ENCODE measurements at places on chromosomes 13 and 19.

GRCh38 chr13:52847682-52848432, 583 bp downstream of the PCDH8 start:
- no peak for DNase-seq

DNA sequence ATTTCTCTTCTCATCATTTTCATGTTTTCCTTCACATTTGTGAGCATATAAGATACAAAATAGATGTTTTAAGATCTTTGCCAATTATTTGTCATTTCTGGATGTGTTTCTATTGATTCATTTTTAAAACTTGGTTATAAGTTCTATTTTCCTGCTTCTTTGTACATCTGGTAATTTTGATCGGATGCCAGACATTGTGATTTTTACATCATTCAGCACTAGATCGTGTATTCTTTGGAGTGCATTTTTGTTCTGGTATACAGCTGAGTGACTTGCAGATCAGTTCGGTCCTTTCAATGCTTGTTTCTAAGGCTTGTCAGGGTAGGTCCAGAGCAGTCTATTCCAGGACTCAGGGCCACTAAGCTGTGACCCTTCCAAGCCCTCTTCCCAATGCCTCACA, 198.2 kb downstream of the KLF12 start:
- no peak for DNase-seq

DNA sequence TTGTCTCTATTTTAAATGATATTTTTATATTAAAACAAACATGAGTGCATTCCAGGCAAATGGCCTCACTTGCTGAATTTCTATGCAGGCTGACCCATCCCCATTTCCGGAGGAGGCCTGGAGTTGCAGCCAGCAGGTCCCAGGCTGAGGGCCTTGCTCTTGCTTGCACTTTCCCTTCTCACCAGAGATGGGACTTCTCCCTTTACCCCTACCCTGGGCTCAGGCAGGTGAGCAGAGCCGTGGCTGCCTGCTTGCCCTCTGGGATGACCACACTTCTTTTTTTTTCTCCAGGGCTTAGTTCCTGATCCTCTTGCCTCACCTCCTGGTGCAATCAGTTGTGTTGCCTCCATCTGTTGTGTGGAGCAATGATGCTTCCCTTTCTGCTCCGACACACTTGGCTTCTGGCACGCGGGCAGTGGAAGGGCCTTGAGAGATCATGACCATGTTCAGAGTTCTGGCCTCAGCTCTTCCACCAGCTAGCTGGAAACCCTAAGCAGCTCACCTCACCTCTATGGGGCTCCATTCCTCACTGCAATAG, 11.1 kb upstream of the OLFM4 start:
- no peak for DNase-seq

GRCh38 chr13:51451467-51452360, 1.1 kb downstream of the INTS6 start:
- DNase-seq: peak; percentile 83

DNA sequence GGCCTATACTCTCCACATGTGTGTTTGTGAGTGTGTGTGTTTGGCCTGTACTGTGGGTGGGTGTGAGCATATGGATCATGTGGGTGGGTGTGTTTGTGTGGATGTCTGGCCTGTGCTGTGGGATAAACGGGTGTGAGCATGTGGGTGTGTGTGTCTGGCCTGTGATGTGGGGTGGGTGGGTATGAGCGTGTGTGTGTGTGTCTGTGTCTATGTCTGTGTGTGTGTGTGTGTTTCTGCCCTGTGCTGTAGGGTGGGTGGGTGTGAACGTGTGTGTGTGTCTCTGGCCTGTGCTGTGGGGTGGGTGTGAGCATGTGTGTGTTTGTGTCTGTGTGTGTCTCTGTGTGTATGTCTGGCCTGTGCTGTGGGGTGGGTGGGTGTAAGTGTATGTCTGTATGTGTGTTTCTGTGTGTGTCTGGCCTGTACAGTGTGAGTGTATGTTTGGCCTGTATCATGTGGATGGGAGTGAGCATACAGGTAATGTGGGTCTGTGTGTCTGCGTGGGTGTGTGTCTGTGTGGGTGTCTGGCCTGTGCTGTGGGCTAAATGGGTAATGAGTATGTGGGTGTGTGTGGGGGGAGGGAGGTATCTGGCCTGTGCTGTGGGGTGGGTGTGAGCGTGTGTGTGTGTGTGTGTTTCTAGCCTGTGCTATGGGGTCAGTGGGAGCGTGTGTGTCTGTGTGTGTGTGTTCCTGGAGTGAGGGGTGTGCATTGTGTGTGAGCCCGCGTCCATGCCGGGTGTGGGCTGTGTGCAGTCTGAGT, 20.8 kb upstream of the KCTD15 start:
- DNase-seq: no peak

GRCh38 chr19:39546599-39546998, 6.6 kb upstream of the EID2 start:
- DNase-seq: no peak

- DNase-seq: no peak
Measured at GRCh38 chr19:16587833-16588823, 15.9 kb upstream of the SLC35E1 start.

DNA sequence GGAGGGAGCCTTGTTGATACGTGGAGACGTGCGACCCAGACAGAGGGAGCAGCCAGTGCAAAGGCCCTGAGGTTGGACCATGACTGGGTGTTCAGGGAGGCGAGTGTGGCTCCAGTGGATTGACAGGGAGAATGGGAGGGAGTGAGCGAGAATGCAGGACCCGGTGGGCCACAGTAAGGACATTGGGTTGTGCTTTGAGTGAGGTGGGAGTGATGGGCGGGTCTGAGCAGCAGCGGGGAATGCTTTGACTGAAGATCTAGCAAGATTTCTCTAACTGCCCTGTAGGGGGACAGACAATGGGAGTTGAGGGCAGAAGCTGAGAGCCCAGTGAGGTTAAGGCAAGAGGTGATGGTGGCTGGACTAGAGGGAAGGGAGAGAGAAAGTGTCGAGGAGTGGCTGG, 7.7 kb upstream of the NANOS2 start:
- no peak for DNase-seq

- no peak for DNase-seq
Measured at GRCh38 chr19:48405850-48406249, 12.4 kb downstream of the GRIN2D start.

- DNase-seq: peak; percentile 53
Measured at GRCh38 chr13:109785141-109785891, 1.1 kb downstream of the IRS2 start.

GRCh38 chr19:40507892-40508291, 41.1 kb downstream of the SPTBN4 start:
- DNase-seq: no peak

GRCh38 chr19:591099-591958, 1.6 kb downstream of the HCN2 start:
- no peak for DNase-seq

DNA sequence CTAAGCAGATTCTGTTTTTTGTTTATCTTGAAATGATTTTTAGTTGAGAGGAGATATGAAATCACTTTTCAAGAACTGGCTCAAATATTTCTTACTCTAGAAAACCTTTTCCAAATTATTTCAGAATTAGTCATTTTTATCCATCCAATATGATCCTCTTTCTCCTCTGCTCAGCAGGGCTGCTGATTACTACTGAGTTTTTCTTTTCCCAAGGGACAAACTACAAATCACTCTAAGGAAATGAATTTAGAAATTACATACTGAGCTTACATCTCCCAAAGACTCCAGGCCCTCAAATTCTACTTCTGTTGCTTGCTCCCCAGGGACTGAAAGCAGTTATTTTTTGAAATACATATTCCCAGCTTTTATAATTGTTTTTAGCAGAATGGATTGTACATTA, 87.4 kb upstream of the UFM1 start:
- peak; percentile 88 for DNase-seq

- no peak for DNase-seq
Measured at GRCh38 chr13:41494202-41494601, 36.9 kb downstream of the RGCC start.

DNA sequence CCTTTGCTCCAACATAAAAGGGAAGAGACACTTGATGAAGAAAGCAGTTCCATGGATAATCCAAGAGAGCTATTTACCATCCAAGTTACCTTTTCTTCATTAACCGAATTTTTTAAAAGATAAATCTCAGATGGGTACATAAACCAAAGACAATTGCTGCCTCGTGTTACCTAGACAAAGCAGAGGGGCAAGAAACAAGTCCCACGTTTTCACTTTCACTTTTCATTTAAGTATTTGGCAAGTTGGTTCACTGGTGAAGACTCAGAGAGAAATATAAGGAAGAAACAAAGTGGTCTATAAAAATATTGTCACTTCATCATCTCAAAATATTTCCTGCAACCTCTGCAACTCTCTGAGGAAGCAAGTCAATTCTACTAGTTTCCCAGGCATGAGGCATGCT, 446.1 kb downstream of the FGF14 start:
- no peak for DNase-seq

DNA sequence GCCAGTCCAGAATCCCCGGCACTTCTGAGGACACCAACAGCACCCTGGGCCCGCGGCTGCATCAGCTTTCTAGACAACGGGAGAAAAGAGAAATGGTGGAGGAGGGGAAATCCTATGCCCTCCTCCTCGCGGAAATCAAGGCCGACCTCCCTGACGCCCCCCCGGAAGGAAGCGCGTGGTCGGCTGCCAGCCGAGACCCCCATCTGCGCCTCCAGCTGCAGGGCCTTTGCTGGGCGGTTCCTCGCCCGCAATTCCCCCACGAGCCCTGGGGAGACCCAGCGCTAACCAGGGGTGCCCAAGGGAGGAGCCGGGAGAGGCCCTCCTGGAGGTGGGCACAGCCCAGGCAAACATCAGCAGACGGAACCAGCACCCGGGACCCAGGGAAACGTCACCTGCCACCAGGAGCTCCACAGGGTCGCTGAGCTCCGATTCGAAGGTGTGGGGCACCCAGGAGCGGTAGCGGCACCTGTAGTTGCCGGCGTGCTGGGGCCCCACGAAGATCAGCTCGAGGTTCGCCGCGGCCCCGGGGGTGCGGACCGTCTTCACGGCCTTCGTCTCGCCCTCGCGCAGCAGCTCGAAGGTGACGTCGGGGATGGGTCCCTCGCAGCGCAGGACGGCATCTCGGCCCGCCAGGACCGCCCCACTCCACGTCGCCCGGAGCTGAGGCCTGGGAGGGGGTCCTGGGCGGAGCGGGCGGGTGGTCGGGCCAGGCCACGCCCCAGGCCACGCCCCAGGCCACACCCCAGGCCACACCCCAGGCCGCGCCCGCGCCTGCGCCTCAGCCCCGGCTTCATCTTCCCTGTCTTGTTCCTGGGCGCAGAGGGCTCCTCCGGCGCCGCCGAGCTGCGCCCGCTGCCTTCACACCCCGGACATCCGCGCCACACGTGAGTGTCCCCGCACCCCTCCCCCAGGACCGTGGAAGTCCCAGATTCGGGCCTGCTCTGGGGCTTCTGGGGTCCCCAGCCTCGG, 6.0 kb downstream of the A1BG start:
- DNase-seq: peak; percentile 82

DNA sequence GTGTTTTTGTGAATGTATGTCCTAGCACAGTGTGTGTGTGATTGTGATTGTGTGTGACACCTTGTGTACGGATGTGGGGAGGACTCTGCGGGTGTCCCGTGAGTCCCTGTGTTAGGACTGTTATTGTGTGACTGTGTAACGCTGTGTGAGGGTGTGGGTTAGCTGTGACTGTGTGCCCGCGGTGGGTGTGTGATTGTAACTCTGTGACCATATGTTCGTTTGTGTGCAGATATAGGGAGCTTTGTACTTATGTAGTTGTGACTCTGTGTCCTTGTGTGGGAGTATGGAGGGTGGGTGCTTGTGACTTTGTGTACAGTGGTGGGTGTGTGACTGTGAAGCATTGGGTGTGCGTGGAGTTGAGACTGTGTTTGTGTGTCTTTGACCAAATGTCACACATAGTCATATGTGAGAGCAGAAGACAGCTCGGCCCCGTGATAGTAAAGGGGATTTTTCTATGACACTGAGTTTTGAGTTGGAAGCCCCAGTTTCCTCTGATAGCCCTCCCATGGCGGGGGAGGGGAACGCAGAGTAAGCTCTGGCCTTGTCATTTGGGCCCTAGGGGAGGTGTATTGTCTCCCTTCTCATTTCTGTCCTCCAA, 949 bp upstream of the ZNF260 start:
- no peak for DNase-seq

- DNase-seq: no peak
Measured at GRCh38 chr19:56750658-56751057, 79.1 kb upstream of the ZNF835 start.

DNA sequence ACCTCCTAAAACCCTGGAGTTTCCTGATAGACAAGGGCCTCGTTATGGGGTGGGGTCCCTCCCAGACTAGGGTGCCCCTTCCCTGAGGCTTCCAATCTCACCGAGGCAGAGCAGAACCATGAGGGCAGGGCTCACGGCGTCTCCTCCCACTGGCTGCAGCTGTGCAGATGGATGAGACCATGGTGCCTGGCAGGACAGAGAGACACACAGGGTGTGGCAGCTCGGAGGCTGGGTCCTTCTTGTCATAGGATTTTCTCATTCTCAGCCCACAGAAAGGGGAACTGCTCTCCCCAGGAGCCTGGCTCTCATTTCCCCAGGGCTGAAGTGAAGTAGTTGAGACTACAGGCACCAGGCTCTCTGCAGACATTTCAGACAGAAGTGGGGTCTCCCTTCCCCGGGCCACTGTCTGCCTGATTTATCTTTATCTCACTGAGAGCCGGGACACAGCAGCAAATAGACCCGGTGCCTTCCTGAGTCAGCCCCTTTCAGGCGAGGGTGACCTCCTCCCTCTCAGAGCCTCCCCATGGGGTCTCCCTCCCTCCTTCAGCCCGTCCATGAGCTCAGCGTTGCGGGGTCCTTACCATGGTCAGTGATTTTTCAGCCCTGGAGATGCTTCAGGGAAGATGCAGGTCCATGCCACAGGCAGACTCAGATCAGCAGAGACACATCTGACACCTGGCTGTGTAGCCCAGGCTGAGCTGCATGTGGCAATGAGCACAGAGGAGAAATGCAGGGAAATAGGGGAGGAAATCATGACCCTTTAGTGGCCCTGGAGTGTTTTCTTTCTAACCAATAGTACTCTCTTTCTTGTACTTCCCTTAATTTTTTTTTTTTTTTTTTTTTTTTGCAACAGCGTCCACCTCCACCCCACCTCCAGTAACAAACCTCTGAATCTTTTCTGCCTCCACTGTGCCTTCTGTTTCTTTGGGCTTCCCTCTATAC, at the start of gene LILRA5:
Gene LILRA5, minus strand, starts transcription at position 731 of the 942 bp plus-strand sequence. Its CDS starts 147 bp downstream, at position 584.
- DNase-seq: no peak

- no peak for DNase-seq
Measured at GRCh38 chr19:35341565-35342225, 6.0 kb upstream of the FFAR1 start.
